ENCODE measurements at places on chromosomes 5 and 9.
A peak's percentile ranks its signal among the peaks of the same experiment; 100 is the strongest.

DNA sequence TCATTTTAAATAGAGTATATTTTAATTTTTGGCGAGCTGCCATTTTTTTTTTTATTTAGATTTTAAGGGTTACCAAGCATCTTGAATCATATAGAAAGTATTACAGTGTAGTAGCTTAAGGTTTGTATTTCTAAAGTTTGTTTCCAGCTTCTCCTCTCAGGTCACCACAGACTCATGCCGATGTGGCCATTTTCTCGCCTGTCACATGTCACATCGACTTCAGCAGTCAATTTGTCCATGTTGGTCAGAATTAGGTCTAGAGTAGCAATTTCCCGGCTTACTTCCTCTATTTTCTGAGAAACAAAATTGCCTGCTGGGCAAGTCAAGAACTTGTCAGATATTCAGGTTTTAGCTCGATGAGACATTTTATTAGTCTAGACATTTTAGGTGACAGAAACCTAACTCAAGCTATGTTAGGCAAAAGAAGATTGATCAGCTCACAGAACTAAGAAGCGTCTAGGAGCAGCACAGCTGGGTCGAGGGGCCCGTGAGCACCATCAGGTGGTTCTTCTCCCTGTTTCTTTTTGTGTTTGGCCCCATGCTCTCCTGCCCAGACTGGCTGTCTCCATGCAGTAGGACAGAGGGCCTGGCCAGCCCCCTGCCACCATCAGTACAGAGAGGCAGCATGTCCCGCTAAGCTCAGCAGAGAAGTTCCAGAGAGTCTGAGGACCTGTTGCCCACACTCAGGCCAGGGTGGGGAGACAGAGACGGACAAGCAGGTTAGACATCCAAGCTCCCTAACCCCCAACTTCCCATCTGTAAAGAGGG is 48.4 kb upstream of the AFAP1L1 start:
- DNase-seq: no peak

- DNase-seq: no peak
These were observed 197.1 kb downstream of the NR3C1 start for GRCh38 chr5:143206196-143207053.

GRCh38 chr5:75046366-75047142 is 5.8 kb downstream of the GCNT4 start:
- DNase-seq: no peak

- no peak for DNase-seq
These were observed 36.3 kb downstream of the OLFM1 start for GRCh38 chr9:135123773-135124134.

DNA sequence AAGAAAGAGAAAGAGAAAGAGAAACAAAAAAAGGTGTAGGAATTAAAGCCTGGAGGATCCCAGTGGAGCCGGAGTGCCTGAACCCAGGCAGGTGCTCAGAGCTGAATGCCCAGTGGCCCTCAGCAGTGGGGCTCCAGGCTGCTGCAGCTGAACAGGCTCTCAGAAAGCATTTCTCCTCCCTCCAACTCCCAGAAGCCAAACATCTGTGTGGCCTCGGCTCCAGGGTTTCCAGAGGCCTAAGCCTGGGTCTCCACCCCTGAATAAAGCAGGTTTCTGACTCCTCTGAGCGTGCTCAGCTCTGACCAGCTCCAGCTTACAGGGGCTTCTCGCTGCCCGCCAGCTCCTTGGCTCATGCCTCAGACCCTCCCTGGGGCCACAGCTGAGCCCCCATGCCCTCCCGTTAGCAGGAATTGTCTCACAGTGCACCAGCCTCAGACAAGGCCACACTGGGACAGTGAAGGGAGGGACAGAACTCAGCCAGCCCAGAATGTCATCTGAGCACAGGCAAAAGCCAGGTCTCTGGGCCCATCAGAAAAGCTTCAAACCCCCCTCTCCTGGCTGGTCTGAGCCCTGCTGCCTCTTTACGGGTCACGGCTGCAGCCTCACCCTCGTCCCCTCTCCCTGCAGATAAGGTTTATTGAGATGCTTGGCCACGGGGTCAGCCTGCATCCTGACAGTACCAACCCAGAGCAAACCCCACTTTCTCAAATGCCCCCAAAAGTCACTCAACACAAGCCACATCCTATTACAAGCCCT is 114.4 kb upstream of the PPP1R26 start:
- DNase-seq: no peak

- no peak for DNase-seq
These were observed 135.4 kb upstream of the GNA14 start for GRCh38 chr9:77783518-77783917.

DNA sequence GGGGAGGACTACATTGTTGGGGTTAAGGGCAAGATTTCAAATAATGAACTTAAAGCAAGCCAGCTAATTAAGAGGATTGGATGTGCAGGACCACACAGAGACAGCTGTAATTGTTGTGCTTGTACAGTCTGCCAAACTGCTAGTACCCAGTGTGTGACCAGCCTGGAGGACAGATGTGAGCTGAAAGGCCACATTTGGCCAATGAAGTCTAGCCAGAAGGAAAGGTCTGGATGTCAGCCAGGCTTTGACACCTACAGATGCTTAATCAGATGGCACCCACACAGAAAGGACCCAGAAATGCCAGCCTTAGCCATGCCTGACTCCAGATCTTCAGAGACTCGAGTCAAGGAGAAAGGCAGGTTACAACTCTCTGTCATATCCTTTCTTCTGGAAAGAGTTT is 491.1 kb downstream of the KIF4B start:
- no peak for DNase-seq

- no peak for DNase-seq
These were observed 64.2 kb upstream of the OLFM1 start for GRCh38 chr9:135023088-135023785.

- no peak for DNase-seq
These were observed 126.3 kb downstream of the ADAMTS2 start for GRCh38 chr5:179218943-179219330.

GRCh38 chr9:127119320-127119709 is 3.1 kb downstream of the ANGPTL2 start:
- no peak for DNase-seq

DNA sequence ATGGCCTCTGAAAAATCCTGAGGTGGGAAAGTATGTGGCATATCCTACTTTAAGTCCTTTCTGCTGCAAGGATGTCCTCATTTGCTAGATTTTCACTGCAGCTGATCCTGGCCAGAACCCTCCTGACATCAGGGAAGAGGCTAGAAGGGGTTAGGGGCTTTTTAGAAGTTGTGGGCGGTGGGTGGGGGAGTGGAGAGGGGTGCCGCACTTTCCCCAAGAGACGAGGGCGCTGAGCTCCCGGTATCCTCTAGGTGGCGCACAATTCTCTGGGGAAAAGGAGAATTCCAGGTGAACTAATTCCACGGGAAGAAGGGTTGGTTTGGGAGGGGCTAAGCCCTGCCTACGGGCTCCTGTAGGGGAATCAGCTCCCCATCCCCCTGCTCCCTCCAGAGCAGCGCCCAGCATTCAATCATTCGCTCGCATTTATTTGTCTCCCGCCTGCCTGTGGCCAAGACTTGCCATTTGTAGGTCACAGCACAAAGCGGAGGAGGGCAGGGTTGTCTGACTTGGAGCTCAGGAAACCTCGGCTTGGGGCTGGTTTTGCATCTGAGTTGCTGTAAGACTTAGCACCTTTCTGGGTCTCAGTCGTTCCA is 42.9 kb upstream of the HAND1 start:
- DNase-seq: peak; percentile 63

DNA sequence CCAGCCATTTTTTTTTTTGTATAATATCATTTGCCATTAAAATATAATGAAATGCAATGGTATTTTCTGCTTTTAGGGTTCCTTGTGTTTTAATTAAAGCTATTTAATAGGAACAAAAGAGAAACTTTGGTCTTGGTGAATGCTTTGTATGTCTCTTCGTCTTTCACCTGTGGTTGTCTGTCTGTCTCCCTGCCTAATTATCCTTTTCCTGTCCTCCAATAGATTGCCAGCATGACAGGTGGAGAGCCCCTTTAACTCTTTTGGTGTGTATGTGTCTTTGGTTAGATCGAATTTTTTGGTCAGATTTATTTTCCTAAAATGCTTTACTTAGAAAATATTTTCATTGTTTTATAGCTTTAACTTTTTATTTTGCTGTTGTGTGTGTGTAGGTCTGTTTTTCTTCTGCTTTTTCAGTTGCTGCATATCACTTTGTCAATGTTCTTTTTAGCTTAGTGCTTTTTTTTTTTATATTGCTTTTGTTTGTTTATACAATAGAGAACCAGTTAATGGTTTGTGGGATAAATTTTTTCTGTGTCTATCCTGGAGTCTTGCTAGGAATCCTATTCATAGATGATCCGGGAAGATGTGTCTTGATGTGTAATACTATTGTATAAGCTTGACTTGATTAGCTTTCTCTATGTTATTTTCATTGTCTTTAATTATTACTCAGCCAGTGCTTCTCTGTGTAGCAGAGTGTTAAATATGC is 8.6 kb downstream of the CHMP5 start:
- no peak for DNase-seq

DNA sequence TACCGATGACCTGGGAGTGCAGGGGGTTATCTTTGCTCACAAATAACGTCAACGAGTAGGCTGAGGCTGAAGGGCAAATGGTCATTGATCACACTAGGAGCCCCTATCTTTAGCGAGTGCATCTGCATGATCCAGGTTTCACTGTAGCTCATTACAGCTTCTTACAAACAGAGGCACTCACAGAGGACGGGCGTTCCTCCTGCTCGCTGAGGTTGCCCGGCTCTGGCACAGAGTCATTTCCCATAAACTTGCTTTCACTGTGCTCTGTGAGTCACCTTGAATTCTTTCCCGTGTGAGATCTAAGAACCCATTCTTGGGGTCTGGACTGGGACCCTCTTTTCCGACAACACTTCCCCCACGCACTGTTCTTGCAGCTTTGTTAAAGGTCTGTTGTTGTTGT is 1.9 kb upstream of the PAEP start:
- no peak for DNase-seq

DNA sequence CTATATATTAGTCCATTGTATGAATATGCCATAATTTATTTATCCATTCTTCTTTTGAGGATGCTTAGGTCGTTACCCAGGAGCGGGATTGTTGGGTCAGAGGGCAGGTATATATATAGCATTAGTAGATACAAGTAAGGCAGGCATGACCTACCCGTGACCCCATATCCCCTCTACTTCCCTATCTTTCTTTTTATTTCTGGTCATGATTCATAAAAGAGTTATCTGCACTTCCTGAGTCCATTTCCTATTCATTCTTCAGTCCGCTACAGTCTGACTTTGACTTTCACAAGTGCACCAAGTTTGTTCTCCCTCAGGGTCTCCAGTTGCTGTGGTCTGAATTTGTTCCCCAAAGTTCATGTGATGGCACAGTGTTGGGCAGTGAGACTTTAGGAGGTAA is 6.9 kb downstream of the RHOBTB3 start:
- no peak for DNase-seq

GRCh38 chr5:74833537-74834266 is 32.5 kb downstream of the FAM169A start:
- no peak for DNase-seq

DNA sequence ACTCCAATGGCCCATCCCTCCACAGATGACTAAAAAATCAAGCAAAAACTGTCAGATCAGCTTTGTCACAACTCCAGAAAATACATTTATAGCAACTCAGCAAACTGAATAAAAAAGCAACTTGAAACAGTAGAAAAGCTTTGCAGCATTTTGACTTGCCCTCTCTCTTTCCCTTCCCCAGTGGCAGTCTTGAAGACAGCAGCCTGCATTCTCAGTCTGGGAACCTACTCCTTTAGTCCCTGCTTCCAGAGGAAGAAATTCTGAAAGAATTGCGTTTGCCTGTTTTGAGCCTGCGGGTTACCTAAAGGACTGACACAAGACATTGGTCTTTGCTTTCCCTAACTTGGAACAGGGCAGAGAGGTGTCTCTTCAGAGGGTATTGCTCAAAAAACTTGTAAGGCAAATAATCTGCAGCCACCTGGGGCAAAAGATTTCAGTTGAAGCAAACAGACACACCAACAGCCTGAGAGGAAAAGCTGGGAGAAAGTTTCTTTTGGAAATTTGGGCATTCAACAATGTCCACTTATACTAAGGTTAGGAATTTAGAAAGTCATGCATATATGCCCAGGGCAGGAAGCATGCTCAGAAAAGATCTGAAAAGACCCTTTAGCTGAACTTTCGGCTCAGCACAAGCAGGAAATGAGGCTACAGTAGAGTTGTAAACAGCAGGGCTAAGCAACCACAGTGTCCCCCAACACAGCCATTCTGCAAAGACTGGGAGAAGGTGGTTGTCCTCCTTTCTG is 15.2 kb upstream of the SLC35D2 start:
- DNase-seq: no peak

DNA sequence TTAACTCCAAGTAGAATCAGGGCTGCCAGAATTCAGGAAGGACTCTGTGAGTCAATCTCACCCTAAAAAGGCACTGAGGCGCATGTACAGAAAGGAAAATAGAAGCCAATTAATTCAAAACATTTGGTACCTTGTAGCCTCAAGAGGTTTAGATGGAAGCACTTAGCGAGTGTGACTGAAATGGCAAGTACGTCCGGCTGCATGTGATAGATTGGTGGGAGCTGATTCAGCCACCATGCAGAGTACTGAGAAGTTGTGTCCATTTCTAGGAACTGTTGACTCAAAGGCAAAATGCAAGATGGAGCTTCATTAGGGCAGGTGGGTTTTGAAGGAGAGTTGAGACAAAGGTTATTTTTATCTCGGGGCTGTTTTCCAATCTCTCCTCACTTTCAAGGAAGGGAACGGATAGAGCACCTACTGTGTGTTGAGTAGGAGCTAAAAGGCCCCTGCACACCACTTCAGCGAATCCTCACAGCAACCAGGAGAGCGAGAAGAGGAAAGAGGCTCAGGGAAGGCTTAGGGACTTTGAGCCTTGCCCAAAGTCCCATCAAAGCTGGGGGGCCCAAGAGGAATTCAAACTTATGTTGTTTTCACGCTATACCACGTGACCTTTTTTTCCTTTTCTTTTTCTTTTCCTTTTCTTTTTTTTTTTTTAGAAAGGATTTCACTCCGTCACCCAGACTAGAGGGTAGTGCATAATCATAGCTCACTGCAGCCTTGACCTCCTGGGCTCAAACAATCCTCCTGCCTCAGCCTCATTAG is 34.6 kb upstream of the CPEB4 start:
- no peak for DNase-seq

DNA sequence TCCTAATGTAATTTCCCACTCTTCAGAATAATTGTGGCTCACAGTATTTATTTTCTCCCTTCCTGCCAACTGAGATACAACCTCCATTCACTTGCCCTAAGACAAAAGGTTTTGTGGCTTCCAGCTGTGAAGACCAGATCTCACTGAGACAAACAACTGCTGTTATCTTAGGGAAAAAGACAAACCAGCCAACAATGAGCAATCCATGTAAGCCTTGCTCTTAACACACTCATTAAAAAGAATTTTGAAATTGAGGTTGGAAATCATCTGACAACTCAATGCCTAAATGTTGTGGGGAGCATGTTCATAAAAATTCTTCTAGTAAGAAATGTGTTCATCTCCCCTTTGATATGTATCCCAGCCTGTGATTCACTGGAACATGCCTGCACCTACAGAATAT is 132.9 kb downstream of the ADAMTSL1 start:
- peak; percentile 62 for DNase-seq

- DNase-seq: no peak
These were observed 1.8 kb upstream of the LNPEP start for GRCh38 chr5:96933764-96934707.

- no peak for DNase-seq
These were observed 73.5 kb downstream of the BOD1 start for GRCh38 chr5:173542964-173543363.

GRCh38 chr9:79559495-79560181 is 12.1 kb upstream of the TLE4 start:
- no peak for DNase-seq

- DNase-seq: no peak
These were observed 24.9 kb upstream of the CRHBP start for GRCh38 chr5:76927961-76928360.
